Subcutaneous adipose tissue (tissue), 4 donors: ENCODE measurements at places on chromosomes 5 and 9. TPM values are rescaled to one million over a fixed set of nuclear protein-coding genes. Genes with fewer than 3 reads are reported as not detected.

NEURL1B gene
- 38.4 TPM for total RNA-seq

FRMD3 gene
- 10.4 TPM for total RNA-seq

HMMR gene
- 0.33 TPM for total RNA-seq

ALDH1A1 gene
- 59.7 TPM for total RNA-seq

NEUROG1 gene
- total RNA-seq: not detected

TRIM7 gene
- total RNA-seq: 3.4 TPM

CDKN2A gene
- total RNA-seq: 1.9 TPM

IL9 gene
- total RNA-seq: not detected

PDLIM4 gene
- total RNA-seq: 3.2 TPM
